ENCODE measurements at places on chromosomes 7 and 10. TPM values are rescaled to one million over a fixed set of nuclear protein-coding genes. Genes with fewer than 3 reads are reported as not detected.

UFSP1 gene
- total RNA-seq = 3.4 TPM

NPFFR1 gene
- total RNA-seq = not detected

GRCh38 chr10:70379581-70380176, 2.7 kb downstream of the LRRC20 start:
- H3K4me1 ChIP-seq = peaks cover 28% of the 10 kb centered on the region
- H3K36me3 ChIP-seq = no peaks in the 10 kb centered on the region
- H3K27ac ChIP-seq = no peak overlapping the region
- no peaks in the 10 kb centered on the region for H3K27me3 ChIP-seq
- peak; percentile 41 for DNase-seq
- no peak overlapping the region for H3K4me3 ChIP-seq

DNA sequence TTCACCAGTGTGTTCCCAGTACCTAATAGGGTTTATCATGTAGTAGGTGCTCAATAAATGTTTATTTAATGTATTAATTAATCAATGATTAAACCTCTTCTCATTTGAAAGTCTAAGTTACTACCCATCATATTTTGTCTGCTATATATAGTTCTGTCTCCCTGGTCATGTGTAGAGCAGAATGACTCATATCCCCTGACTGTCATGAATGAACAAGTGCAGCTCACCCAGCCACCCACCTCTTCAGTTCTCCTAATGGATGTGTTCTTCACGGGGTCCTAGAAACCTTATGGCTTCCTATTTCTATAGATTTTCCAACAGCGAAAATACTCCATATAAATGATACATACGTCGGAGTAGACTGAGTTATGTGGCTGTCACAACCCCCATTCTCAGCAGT, 64.5 kb downstream of the HIF1AN start:
- no peaks in the 10 kb centered on the region for H3K36me3 ChIP-seq
- peaks cover 45% of the 10 kb centered on the region for H3K27me3 ChIP-seq
- no peak overlapping the region for H3K27ac ChIP-seq
- no peak overlapping the region for H3K4me3 ChIP-seq
- peaks cover 6% of the 10 kb centered on the region for H3K4me1 ChIP-seq

EN2 gene
- total RNA-seq = not detected

- no peak overlapping the region for H3K4me3 ChIP-seq
- no peaks in the 10 kb centered on the region for H3K36me3 ChIP-seq
- H3K27me3 ChIP-seq = no peaks in the 10 kb centered on the region
- no peak overlapping the region for H3K27ac ChIP-seq
Observed at GRCh38 chr7:44236333-44236728, 35.6 kb downstream of the YKT6 start.

IFIT5 gene
- 11.2 TPM for total RNA-seq

GRCh38 chr10:17578603-17579002, 38.6 kb downstream of the HACD1 start:
- no peaks in the 10 kb centered on the region for H3K27me3 ChIP-seq
- no peaks in the 10 kb centered on the region for H3K4me1 ChIP-seq
- H3K36me3 ChIP-seq = no peaks in the 10 kb centered on the region
- H3K27ac ChIP-seq = no peak overlapping the region

DNA sequence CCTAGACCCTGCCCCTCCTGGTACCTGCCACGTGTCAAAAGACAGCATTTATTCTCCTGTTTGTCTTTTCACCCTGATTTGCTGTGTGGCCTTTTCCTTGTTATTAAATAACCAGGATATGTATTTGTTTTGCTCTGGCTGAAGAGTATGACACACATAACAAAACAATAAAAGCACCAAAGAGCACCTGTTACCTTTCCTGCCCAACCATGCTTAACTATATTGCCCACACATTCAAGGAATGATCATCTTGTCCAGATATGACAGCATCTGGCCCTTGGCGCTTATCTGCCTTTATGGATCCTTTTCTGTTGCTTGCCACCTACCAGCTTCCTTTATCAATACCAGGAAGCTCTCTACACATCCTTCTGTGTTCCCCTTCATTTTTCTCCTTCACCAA, 357.7 kb downstream of the FGFR2 start:
- no peak overlapping the region for H3K4me3 ChIP-seq
- H3K4me1 ChIP-seq = peaks cover 11% of the 10 kb centered on the region
- no peaks in the 10 kb centered on the region for H3K27me3 ChIP-seq
- H3K36me3 ChIP-seq = no peaks in the 10 kb centered on the region
- peak overlapping the region; percentile 47 for H3K27ac ChIP-seq

- H3K4me3 ChIP-seq = no peak overlapping the region
- no peak overlapping the region for H3K27ac ChIP-seq
- H3K27me3 ChIP-seq = no peaks in the 10 kb centered on the region
- DNase-seq = no peak
- peaks cover 15% of the 10 kb centered on the region for H3K4me1 ChIP-seq
Observed at GRCh38 chr10:80452069-80452468, 2.0 kb upstream of the TSPAN14 start.

DNA sequence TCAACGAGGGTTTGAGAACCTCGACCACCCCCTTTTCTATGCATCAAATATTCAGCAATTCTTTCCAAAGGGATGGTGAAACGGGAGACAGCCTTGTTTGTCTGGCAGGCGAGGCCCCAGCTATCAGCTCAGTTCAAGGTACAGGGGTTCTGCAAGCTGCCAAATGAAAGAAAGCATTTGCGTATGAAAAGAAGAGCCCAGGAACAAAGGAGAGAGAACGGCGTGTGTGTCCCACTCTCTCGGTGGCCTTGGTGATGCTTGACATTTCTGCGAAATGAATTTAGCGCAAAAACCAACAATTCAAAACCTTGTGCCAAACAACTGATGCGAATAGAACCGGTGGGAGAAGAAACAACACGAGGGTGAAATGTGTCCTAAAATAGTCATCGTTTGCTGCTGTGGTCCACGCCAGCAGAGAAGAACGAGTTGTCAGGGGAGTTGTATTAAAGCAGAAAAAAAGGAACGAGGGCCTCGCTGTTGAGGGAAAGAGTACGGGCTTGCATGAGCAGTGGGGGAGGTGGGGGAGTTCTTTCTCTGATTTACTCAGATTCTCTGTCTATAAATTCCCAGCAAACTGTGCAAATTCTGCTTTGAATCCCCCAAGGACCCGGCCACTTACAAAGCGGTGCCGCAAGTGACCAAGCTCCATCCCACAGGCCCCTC, 97.7 kb downstream of the TMEM130 start:
- peaks cover 20% of the 10 kb centered on the region for H3K27me3 ChIP-seq
- H3K36me3 ChIP-seq = no peaks in the 10 kb centered on the region
- DNase-seq = no peak
- H3K4me1 ChIP-seq = peaks cover 4% of the 10 kb centered on the region

ITIH5 gene
- total RNA-seq = not detected

- no peaks in the 10 kb centered on the region for H3K36me3 ChIP-seq
- no peak for DNase-seq
- no peak overlapping the region for H3K4me3 ChIP-seq
Observed at GRCh38 chr7:99949645-99950228, 20.3 kb upstream of the GJC3 start.
